ENCODE measurements at places on chromosomes 2 and 18.
A peak's percentile ranks its signal among the peaks of the same experiment; 100 is the strongest.

DNA sequence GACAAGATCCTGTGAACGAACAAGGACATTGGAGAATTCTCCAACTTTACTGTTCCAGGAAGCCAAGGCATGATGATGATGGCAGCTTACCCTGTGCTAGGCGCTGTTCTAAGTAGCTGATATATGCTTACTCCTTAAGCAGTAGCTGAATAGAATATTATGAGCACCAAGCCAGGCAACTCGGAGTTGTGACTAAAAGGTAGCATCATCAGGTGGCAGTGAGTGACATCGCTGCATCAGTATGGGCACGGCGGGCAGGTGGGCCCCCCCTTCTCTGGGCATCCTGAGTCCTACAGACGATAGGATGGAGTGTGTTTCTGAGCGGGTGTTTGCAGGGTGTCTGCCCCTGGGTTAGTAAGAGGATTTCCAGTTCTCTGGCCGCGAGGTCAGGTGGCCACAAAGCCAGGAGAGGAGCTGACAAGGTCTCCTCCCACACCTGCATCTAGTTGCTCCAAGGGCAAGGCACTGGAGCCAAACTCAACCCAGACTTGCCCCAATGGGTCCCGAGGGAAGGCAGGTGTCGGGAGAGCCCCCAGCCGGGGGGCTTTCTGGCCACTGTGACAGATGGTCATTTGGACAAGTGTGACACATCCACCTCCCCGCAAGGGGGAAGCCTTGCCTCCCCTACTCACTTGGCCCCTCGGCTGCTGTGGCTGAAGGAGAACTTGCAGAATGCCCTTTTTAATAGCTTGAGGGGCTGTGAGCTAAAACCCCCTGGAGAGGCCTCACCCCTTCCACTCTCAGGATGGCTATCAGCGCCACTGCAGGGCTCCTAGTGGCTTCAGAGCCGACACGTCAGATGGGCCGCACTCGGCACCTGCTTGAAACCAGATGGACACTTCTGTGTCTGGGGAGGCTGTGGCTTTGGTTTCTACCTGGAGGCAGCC lies 55.5 kb downstream of the CRACDL start:
- DNase-seq, result no peak

- no peak for DNase-seq
Measured at GRCh38 chr2:195388028-195388427, 269.0 kb upstream of the SLC39A10 start.

GRCh38 chr2:58137221-58137620 lies 90.6 kb downstream of the VRK2 start:
- DNase-seq, result no peak

DNA sequence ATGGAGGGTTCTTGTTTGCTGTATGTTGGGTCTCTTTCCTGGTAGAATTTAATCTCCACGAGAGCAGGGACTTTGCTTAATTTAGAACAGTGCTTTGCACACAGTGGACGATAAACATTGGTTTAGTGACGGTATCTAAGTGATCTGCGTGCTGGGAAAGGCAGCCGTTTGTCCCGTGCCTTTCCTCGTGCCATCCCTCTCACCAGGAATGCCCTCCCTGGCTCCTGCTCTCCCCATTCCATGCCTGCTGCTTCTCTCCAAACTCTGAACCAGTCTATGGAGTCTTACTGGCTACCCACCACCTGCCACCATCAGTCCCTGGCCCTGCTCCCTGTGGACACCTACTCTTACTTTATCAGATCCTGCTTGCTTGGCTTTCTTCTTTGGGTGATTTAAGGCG lies 27.3 kb upstream of the TNP1 start:
- DNase-seq, result no peak

- DNase-seq, result no peak
Measured at GRCh38 chr2:12649602-12650400, 66.9 kb upstream of the TRIB2 start.

GRCh38 chr2:237478979-237479378 lies 8.1 kb upstream of the MLPH start:
- no peak for DNase-seq

- no peak for DNase-seq
Measured at GRCh38 chr2:27494944-27495554, at the start of gene FNDC4. FNDC4 (minus strand) TSS chr2:27495200; CDS start chr2:27494679, 521 bp downstream.

- DNase-seq, result no peak
Measured at GRCh38 chr2:222756951-222757650, 85.6 kb downstream of the MOGAT1 start.

DNA sequence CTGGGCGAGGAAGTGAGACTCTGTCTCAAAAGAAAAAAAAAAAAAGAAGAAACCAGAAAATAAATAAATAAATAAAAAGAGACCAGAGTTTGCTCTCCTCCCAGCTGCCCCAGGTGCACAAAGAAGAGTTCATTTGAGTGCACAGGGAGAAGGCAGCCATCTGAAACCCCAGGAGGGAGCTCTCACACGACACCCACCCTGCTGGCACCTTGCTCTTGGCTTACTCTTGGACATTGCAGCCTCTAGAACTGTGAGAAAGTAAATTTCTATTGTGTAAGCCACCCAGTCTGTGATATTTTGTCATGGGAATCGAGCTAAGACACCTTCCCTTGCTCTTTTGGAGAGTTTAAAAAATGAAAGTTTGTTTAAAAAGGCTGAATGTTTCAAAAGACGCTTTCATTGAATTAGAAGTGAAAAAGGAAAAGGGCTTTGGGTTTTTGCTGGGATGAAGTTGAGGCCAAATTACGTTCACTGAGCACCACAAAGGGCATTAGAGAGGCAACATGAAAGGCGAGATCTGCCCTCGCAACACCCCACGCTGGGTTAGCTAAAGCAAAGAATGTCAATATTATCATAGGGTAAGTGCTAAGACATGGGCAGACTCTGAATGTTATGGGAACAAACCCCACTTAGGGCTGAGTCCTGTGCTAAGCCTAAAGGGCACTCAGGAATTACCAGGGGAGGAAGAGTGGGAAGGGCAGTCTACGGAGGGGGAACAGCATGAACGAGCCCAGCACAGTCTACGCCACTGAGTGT lies 128.9 kb upstream of the RIOK3 start:
- DNase-seq, result peak; percentile 7

GRCh38 chr18:44592639-44593038 lies 88.0 kb upstream of the SETBP1 start:
- no peak for DNase-seq

DNA sequence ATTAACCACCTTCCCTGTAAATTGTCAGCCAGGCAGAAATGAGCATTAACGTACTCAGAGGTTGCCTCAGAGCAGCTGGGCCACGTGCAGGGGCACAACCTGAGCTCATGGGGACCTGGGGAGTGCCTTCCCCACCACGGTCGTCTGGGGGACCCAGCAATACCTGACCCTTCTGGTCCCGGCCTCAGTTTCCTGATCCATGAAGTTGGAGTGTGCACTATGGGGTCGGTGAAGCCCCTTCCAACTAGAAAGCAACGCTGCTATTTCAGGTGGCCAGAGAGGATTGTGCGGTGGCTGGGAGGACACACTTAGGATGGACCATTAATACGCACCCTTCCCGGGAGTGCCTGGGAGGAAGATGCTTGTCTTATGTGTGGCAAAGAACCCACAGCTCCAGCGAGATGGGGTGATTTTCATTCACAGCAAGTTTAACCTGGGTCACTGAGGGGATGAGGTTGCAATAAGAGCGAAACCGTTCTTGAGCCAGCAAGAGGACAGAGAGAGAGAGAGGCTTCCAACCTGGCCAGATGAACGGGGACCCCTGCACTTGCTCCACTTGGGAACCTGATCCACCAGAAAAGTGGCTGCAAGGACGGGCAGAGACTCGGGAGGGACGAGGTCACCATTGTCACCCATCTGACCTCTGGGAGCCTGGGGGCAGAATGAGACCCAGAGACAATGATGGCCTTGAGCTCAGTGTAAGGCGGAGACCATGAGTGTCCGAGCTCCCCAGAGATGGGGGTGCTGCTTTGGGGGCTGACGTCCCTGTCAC lies 36.2 kb downstream of the NGEF start:
- DNase-seq, result no peak

- no peak for DNase-seq
Measured at GRCh38 chr2:54092940-54093339, 22.5 kb upstream of the ACYP2 start.

DNA sequence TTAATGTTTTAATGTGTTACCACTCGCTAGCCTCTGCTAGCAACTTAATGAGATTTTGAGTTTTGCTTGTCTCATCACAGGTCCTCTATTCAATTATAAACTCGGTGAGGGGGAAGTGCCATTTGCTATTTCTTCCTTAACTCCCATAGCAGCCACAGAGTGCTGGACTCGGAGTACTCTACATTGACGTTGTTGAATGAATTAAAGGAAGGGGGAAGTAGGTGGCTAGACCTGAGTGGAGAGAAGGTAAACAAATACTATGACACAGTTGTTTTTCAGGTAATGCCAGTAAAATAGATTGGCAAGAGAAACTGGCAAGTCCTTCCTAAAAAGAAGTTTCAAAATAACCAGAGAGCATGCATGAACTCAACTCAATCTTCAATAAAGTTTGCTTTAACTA lies 339.3 kb downstream of the HRH4 start:
- peak; percentile 12 for DNase-seq

DNA sequence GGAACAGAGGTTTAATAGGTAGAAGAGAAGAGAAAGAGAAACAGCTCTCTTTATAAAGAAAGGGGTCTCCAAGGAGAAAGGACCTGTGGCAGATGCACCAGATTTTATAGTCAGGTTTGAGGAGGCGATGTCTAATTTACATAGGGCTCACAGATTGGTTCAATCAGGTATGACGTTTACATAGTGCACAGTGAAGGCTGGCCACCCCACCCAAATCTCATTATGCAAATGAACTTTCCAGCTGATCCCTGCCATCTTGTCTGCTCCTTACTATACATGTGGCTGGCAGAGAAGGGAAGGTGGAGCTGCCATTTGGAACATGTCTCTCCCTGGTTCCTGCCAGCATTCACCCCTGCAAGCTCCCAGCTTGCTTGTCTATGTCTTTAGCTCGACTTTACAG lies 557.8 kb downstream of the SUCLG1 start:
- no peak for DNase-seq

DNA sequence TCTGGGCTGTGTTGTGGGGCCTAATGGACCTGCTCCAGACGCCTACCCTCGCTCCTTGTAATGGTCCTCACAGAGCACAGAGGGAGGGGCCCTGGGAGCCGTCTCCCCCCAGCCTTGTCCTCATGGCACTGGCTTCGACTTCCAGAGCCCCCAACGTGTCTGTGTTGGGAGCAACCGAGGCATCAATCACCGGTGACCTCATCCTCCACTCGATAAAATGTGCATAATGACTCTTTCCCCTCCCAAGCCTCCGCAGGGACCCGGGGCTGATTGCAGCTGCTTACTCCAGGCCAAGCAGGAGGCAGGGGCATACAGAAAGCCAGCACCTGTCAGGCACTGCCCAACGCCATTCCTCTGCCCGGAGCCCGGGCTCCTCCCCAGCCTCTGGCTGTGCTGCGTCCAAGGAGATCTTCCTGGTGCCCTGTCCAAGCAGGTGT lies 271.7 kb downstream of the NDUFA10 start:
- no peak for DNase-seq

GRCh38 chr2:190136259-190136658 lies 73.7 kb upstream of the MSTN start:
- no peak for DNase-seq

GRCh38 chr2:140440815-140441214 lies 1660.6 kb upstream of the NXPH2 start:
- no peak for DNase-seq

- peak; percentile 87 for DNase-seq
Measured at GRCh38 chr18:37393945-37394609, 171.5 kb downstream of the CELF4 start.

DNA sequence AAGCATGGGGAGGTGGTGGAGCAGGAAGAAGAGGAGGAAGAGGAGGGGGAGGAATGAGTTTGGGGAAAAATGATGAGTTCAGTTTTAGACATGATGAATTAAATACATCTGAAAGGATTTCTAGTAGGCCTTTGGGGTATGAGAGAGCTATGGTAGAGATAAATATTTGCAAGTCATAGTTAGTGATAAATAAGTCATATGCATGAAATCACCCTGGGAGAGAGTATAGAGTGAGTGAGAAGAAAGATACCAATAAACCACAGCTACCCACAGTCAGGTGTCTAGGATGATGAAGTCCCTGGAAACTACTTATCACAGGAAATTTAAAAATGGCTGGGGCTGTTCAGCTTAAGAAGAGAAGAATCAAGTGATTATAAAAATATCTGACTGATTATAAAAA lies 240.5 kb downstream of the RDH14 start:
- no peak for DNase-seq

DNA sequence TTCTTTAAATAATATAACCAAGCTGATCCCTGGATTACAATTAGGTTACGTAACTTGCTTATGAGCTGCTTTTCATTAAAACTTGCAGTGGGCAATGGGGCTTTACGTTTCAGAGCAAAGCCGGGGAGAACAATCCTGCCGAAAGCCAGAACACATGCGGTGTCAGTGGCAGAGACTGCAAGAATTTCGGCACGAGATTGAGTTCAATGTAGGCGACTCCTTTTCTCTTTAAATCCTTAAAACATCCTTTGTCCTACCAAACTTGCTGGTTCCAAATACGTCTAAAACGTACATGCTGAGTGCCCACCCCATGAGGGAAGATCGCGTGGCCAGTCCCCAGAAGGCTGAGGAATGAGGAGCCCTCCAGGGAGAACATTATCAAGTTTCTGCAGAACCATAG lies 36.8 kb upstream of the NCOA1 start:
- no peak for DNase-seq

Data from NCI-H510A treated with DMSO at 0.1 percent for 48 hours (cell line).